Substantia nigra (tissue), 51 donors: ENCODE measurements at places on chromosomes 7 and 10.
A peak's percentile ranks its signal among the peaks of the same experiment; 100 is the strongest.

DNA sequence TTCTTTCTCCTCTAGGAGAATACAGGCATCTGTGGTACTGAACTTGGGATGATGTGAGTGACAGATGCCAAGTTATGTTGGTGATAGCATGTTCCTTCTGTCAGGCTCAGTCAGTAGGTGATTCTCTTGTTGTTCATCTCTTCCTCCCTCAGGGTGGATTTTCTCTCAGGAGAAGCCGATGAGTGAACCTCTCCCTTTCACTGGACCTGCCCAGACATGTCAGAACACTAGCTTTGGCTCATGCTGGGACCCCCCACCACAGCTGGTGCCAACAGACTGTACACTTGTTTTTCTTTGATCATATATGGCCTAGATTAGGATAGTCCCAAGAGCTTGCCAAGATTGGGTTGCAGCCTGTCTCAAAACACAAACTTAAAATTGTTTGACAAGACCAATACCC, 129.4 kb downstream of the BMPER start:
- DNase-seq, result no peak

DNA sequence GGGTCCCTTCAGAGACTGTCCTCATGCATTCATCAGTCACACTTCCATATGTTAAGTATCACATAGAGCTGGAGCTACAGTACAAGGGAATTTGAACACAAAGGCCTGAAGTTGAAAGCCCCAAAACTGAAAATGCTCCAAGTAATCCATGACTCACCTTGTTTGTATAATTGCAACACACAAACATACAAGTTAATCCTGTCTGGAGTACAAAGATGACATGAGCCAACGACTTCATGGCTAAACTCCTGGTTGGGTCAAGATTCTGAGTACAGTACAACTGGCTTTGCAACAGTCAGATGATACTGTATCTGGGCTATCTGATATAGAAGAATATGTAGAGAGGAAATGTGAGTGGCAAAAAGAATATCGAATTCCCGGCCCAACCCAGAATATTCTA, 73.1 kb upstream of the AASS start:
- no peak for DNase-seq

DNA sequence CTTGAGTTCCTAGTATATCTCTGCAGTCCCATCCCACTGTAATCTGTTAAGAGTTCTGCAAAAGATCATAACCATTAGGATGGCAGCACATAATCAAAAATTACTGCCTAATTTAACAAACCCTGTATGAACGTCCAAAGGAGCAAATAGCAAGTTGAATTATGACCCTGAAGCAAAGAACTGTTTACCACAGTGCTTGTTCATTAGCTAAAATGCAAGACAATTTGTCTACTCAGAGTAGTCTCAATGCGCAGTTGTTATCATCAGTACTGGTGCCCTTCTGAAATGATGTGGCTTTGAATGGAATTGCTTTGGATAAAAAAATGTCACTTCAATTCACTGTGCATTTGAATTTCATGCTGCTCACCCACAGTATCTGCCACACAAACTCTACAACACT, 817.0 kb downstream of the SORCS1 start:
- DNase-seq, result no peak

GRCh38 chr10:35643151-35644049, 1.3 kb upstream of the FZD8 start:
- DNase-seq, result peak; percentile 26

GRCh38 chr7:132191418-132191817, 384.9 kb downstream of the PLXNA4 start:
- no peak for DNase-seq

- peak; percentile 31 for DNase-seq
These were observed 131.5 kb upstream of the LYZL1 start for GRCh38 chr10:29157321-29157720.

DNA sequence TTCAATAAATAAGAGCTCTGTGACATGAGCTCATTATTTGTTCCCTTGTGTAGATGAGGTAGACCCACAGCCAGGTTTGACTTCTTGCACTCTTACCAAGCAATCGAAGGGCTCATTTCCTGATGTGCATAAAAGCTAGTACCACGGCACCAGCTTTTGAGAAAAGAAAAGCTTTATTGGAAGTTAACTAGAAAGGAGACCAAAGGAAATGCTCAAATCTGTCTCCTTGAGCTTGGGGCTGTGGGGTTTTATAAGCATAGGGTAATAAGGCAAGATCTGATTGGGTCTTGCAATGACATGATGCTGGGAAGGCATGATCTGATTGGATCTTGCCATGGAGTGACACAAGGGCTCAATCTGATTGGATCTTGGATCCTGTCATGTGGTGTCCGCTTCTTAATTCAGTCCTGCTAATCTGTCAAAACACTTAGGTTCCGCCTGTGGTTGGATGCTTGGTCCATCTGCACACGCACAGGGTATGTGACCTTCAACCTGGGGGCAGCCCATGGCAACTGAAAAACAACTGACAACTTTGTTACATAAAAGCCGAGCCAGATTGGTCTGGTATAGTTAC, 47.8 kb upstream of the FRMD4A start:
- DNase-seq, result no peak

- DNase-seq, result no peak
These were observed 146.2 kb upstream of the RET start for GRCh38 chr10:42930516-42931192.

- no peak for DNase-seq
These were observed 363.6 kb upstream of the NFE2L3 start for GRCh38 chr7:25788371-25788770.

GRCh38 chr7:31478721-31479120, 35.2 kb upstream of the ITPRID1 start:
- DNase-seq, result no peak

DNA sequence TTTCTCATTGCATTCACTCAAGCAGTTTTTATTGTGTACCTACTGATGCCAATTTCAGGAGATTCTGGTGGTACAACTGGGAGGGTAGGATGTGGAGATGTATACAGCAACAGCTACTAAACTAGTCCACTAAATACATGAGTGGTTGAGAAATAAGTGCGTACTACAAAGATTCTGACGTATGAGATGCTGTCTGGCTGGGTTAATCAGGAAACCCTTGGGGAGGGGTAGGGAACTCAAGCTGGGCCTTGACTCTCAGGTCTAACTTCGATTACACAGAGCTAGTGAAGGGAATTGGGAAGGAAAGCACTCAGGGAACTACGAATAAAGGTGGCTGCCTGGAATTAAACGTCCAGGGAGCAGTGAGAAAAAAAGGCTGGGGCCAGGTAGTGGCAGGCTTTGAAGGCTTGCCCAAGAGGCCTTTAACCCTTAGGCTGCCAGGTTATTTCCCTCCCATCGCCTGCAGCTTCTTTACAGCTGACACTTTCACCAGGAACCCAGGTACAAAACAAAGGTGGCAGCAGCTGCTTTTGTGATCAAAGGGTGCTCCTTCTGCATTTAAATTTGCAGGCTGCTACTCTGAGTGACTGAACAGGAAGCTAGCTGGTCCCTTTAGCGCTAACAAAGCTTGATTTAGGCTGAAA, 3.2 kb downstream of the MMS19 start:
- DNase-seq, result no peak

- no peak for DNase-seq
These were observed 27.9 kb downstream of the PIK3AP1 start for GRCh38 chr10:96692427-96692826.

GRCh38 chr10:86298501-86299001, 68.0 kb downstream of the GRID1 start:
- DNase-seq, result no peak

DNA sequence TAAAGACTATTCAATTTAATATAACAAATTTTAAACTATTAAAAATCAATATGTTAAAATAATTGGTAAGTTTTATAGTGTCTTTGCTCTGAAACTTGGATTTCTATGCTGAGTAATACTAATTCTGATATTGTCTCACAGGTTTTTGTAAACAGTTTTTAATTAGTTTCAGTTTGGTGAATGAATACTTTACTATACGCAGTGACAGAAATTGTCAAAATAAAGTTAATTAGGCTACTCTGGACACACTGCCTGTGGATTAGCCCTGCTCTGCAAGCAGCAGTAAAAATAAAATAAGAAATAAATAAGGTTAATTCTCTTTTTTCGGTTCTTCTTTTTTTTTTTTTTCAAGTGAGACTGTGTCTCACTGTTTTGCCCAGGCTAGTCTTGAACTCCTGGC, 105.3 kb downstream of the ANKRD61 start:
- no peak for DNase-seq

DNA sequence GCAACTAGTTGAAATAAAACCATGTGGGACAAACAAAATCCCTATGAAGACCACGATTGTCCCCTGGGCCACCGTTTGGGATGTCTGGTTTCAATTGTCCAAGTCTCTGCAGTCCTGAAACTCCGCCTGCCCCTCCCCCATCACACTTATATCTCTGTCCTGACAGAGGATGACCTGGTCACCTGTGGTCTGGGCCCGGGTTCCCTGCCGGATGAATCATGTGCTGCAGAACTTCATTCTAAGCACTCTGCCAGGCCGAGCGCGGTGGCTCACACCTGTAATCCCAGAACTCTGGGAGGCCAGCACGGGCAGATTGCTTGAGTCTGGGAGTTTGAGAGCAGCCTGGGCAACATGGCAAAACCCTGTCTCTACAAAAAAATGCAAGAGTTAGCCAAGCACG, 91.1 kb downstream of the COL13A1 start:
- no peak for DNase-seq
